ENCODE measurements at places on chromosomes 4 and X. TPM values are rescaled to one million over a fixed set of nuclear protein-coding genes. Genes with fewer than 3 reads are reported as not detected.

HDX gene
- total RNA-seq: 5.4 TPM

ADD1 gene
- 273 TPM for total RNA-seq

DNA sequence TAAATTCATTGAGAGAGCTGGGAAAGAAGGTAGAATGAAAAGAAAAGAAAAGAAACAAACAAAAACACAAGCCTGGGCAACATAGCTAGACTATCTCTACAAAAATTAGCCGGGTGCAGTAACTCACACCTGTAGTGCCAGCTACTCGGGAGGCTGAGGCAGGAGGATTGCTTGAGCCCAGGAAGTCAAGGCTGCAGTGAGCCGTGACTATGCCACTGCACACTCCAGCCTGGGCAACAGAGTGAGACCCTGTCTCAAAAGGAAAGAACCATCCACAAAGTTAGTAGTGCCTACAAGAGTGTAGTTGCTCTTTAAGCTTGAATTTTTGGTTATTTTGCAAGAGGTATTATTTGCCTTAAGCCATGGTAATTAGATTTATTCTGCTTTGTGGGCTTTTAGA is 157.7 kb downstream of the CBR4 start:
- H3K4me1 ChIP-seq: peaks cover 76% of the 10 kb centered on the region
- no peak for DNase-seq
- no peaks in the 10 kb centered on the region for H3K27me3 ChIP-seq
- no peak overlapping the region for H3K4me3 ChIP-seq
- H3K27ac ChIP-seq: peak overlapping the region; percentile 84

WAS gene
- total RNA-seq: 0.19 TPM

DNA sequence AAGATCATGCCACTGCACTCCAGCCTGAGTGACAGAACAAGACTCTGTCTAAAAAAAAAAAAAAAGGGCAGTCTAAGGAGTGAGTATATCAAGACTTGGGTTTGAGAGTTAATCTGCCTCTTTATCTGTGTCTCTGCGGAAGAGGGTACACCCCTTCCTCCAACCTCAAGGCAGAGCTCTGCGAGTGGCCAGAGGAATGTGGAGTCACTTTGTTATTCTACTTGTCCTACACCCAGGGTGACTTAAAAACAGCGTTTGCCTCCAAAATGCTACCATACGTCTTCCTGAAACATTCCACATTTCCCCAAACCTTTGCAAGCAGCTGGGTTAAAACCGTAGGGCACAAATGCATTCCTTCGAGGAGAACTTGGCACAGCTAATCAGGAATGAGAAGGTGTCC is 199.9 kb downstream of the SHOX start:
- peak overlapping the region; percentile 31 for H3K27ac ChIP-seq
- no peaks in the 10 kb centered on the region for H3K27me3 ChIP-seq
- peaks cover 28% of the 10 kb centered on the region for H3K4me1 ChIP-seq
- H3K36me3 ChIP-seq: no peaks in the 10 kb centered on the region
- DNase-seq: peak; percentile 15

TECRL gene
- total RNA-seq: not detected

- no peaks in the 10 kb centered on the region for H3K27me3 ChIP-seq
- no peak overlapping the region for H3K27ac ChIP-seq
- H3K4me1 ChIP-seq: no peaks in the 10 kb centered on the region
- no peaks in the 10 kb centered on the region for H3K36me3 ChIP-seq
- no peak for DNase-seq
- no peak overlapping the region for H3K4me3 ChIP-seq
Observed at GRCh38 chr4:139768896-139769295, 103.3 kb downstream of the MGST2 start.

DNA sequence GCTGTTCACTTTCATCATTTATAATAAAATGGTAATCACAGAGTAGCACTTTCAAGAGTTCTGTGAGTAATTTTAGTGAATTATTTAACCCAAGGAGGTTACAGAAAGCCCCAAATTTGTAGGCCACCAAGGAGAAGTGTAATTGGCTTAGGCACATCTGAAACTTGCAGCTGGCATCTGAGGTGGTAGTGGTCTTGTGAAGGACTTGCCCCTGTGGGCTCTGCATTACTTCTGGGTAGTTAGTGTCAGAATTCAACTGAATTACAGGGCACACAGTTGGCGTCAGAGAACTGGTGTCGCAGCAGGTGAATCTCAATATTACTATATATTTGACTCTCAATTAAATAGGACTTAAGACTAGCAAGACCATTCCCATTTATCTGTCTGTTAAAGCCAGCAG is 36.9 kb downstream of the GPR174 start:
- no peaks in the 10 kb centered on the region for H3K27me3 ChIP-seq
- H3K36me3 ChIP-seq: no peaks in the 10 kb centered on the region
- no peaks in the 10 kb centered on the region for H3K4me1 ChIP-seq
- H3K4me3 ChIP-seq: no peak overlapping the region
- no peak for DNase-seq

C4orf50 gene
- not detected for total RNA-seq

FAM47A gene
- not detected for total RNA-seq

DNA sequence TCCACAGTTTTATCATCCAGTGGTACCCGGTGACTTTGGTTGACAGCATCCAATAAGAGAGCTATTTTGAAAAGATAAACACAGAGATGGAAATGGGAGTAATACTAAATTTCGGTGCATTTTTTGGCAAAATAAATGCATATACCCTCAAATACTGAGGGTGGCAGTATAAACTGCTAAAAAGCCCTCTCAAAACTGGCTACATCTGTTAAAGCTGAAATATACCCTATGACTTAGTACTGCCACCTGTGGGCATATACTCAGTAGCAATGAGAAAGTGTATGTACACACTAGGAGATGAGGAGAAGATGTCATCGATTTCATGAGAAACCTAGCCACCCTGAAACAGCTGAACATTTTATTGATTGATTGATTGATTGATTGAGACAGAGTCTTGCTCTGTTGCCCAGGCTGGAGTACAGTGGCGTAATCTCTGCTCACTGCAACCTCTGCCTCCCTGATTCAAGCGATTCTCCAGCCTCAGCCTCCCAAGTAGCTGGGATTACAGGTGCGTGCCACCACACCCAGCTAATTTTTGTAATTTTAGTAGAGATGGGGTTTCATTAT is 12.2 kb upstream of the TMEM128 start:
- H3K27ac ChIP-seq: no peak overlapping the region
- H3K27me3 ChIP-seq: peaks cover 5% of the 10 kb centered on the region
- no peak overlapping the region for H3K4me3 ChIP-seq

- H3K4me3 ChIP-seq: no peak overlapping the region
- no peaks in the 10 kb centered on the region for H3K36me3 ChIP-seq
- no peak for DNase-seq
- no peaks in the 10 kb centered on the region for H3K4me1 ChIP-seq
- no peak overlapping the region for H3K27ac ChIP-seq
Observed at GRCh38 chr4:16235209-16235608, 8.9 kb upstream of the TAPT1 start.

CD99 gene
- total RNA-seq: 679 TPM

GRCh38 chrX:15812192-15812938 is 22.1 kb downstream of the ZRSR2 start:
- H3K27me3 ChIP-seq: no peaks in the 10 kb centered on the region
- H3K27ac ChIP-seq: no peak overlapping the region

- H3K4me3 ChIP-seq: no peak overlapping the region
- peaks cover 7% of the 10 kb centered on the region for H3K4me1 ChIP-seq
- no peak overlapping the region for H3K27ac ChIP-seq
- no peaks in the 10 kb centered on the region for H3K27me3 ChIP-seq
- no peaks in the 10 kb centered on the region for H3K36me3 ChIP-seq
Observed at GRCh38 chrX:11420851-11421250, 127.6 kb downstream of the AMELX start.

GRCh38 chr4:109826719-109827118 is 1.1 kb upstream of the RRH start:
- H3K4me3 ChIP-seq: no peak overlapping the region

BEX3 gene
- 224 TPM for total RNA-seq

MAP7D2 gene
- total RNA-seq: 0.10 TPM

DNA sequence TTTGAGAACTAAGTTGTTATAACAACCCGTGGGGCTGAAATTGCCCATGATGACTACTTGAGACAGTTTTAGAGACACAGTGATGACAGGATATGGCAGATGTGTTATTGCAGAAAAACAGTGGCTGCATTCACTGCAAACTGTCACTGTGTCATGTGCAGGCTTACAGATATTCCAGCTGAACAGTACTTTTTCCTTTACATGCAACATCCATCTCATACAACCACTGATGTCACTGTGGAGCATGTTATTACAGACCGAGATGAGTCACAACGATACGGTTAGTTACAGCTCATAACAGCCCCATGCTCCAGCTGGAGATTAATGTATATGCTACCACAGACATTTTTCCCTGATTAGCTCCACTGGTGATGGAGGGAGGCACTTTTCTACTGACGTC is 207.4 kb downstream of the TMA16 start:
- H3K27me3 ChIP-seq: no peaks in the 10 kb centered on the region
- DNase-seq: no peak
- no peak overlapping the region for H3K27ac ChIP-seq
- no peak overlapping the region for H3K4me3 ChIP-seq
- peaks cover 3% of the 10 kb centered on the region for H3K4me1 ChIP-seq

DNA sequence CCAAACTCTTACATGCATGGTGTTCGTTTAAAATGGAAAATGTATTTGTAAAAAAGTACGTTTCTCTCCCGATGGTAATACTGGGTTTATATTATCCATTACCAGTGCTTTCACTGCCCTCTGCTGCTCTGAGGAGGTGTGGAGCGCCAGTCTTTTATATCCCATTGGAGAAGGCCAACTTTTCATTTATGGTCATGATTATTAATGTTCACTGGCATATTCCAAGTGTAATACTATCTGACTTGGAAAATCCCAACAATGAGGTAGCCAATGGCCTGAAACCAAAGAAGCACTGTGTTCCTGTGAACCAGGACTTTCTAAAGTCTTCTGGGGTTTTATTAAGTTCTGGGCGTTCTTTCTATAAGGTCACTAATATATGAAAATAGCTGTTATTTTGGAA is 80.7 kb downstream of the SYNPO2 start:
- no peak overlapping the region for H3K4me3 ChIP-seq
- H3K4me1 ChIP-seq: peaks cover 65% of the 10 kb centered on the region
- H3K27ac ChIP-seq: no peak overlapping the region
- DNase-seq: no peak
- no peaks in the 10 kb centered on the region for H3K36me3 ChIP-seq

- DNase-seq: no peak
- H3K4me3 ChIP-seq: no peak overlapping the region
- H3K27me3 ChIP-seq: peaks cover 6% of the 10 kb centered on the region
- no peaks in the 10 kb centered on the region for H3K4me1 ChIP-seq
Observed at GRCh38 chr4:41420541-41420940, 117.4 kb upstream of the LIMCH1 start.

SGCB gene
- 94.0 TPM for total RNA-seq
